ENCODE measurements at places on chromosomes 5 and 9.

GRCh38 chr9:72149231-72149975 is at the start of gene GDA:
TSS of gene GDA (plus strand) at chr9:72149440. CDS start at chr9:72149560, 120 bp downstream.
- no peak for DNase-seq

GRCh38 chr9:98886691-98887229 is 56.9 kb upstream of the COL15A1 start:
- no peak for DNase-seq

GRCh38 chr9:124084087-124084486 is 72.5 kb downstream of the LHX2 start:
- DNase-seq, result no peak

DNA sequence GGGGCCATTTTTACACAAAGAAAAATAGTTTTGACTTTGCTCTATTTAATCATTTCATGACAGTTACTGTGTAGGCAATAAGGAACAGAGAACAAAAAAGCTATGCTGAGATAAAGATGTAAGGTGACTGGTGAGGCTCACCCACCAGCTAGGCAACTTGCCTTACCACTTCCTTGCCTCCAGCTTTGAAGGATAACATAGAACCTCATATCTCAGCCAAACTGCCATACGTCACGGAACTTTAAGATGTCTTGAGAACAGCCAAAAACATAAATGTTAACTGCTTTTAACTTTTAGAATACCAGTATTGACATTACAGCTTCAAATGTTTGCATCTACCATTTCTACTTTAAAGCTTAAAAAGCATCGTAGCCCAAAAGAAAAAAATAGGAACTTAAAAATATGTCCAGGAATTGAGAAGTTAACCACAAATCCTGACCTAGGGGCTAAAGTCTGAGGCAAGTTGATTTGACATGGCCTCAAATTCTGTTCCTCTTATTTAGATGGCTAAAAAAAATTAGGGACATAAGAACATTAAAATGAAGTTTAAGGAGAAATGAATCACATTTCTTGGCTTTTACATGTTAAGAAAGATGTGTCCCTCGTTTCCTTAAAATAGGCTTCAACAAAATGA is 7.7 kb upstream of the GCNT4 start:
- DNase-seq, result no peak

DNA sequence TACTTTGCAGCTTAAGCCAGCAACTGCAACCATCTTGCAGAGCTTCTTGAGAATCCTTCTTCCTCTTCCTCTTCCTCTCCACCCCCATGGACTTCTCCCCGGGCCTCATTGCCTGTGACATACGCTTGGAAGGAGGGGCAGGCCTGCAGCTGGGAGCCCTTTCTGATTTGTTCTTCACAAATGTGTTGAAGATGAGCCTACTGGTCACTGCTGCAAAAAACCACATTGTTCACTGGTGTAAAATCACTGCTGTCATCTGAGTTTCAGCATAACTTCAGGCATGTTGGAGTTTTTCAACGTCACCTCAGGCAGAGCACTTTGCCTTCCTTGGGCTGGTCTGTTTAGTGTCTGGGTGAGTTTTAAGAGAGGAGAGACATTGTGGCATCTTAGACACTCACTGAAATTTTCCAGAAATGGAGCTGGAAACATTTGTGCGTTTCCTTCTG is 7.9 kb downstream of the TJP2 start:
- DNase-seq, result no peak

- DNase-seq, result peak; percentile 25
Observed at GRCh38 chr9:18075253-18075952, 398.6 kb upstream of the ADAMTSL1 start.

GRCh38 chr9:974996-975739 is 1.3 kb upstream of the DMRT3 start:
- DNase-seq, result no peak
